MCF 10A (cell line): ENCODE measurements at places on chromosomes 5 and 9.
A peak's percentile ranks its signal among the peaks of the same experiment; 100 is the strongest.

DNA sequence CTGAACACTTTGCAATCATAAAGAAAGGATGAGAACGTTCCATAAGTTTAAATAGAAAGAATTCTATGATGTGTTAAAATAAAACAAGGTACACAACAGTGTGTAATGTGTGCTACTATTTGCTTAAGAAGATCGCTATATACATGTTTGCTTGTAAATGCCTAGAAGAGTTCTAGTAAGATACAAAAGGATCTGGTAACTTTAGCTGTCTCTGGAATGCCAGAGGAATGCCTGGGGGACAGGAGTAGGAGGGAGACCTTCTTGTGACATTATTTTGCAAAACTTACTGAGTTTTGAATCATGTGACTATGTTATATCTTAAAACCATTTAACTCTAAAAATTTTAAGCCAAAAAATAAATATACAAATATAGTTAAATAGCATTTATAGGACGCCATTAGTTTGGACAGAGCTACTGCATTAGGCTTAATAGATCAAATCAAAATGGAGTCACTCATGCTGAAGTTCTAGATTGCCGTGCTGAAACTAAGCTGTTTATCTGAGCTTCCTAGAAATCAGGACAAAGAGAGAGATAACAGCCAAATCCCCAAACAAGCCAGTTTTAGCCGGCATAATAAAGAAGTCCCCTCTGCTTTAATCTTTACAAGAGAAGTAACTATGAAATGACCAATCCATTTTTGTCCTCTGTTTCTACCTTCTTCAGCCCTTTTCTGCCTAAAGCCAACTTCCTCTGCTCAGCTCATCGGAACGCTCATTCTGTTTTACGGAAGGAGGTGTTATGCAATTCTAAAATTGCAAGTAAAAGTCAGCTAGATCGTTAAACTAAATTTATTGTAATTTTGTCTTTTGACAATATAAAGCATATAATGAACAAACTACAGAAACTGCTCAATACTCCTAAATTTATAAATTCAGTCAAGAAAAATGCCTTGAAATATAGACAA, 44.8 kb downstream of the LIX1 start:
- DNase-seq, result no peak

GRCh38 chr5:137320056-137321045, 178.8 kb downstream of the SPOCK1 start:
- DNase-seq, result peak; percentile 78

- DNase-seq, result no peak
Measured at GRCh38 chr9:7165331-7165975, 407.7 kb downstream of the KDM4C start.

DNA sequence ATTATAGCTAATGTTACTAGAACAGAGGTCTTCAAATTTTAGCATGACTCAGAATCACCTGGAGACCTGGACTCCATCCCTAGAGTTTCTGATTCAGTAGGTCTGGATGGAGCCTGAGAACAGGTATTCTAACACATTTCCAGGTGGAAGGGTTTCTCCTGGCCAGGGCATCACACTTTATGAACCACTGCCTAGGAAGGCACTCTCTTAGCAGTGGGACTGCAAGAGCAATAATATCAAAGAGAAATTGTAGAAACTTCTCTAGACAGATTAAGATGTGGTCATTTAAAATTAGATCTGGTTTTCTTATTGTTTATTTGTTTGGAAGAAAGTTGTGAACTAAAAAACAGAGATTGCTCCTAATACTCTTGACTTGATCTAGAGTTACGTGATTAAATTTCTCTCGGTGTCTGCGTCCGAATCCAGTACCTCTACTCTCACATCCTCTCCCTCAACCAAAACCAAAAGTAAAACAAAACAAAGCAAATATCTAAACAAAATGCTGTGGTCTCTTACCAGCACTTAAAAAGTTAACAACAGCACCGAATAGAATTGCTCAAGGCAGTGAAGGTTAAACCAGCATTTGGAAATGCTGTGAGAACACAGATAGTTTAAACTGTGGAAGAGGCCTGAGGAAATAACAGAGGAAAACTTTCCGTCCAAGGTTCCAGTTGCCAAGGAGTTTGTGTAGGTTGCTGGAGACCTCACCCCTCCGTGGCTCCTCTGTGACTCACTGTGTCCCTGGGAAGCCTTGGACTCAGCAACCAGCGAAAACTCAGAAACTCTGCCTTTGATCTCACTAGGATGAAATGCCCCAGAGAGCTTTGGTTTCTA, 193.4 kb downstream of the ARRDC3 start:
- DNase-seq, result peak; percentile 58

DNA sequence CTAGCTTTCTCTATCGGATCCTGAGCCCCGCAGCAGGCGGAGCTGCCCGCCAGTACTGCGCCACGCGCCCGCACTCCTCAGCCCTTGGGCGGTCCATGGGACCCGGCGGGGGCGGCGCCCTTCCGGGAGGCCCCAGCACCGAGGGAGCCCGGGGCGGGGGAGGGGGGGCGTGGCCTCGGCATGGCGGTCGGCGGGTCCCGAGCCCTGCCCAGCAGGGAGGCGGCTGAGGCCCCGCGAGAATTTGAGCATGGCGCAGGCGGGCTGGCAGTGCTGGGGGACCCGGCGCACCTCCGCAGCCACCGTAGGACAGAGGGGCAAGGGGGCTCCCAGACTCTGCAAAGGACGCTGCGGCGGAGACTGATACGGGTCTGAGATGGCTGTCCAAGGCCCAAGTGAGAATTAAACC, 6.8 kb downstream of the ZDHHC11B start:
- no peak for DNase-seq

DNA sequence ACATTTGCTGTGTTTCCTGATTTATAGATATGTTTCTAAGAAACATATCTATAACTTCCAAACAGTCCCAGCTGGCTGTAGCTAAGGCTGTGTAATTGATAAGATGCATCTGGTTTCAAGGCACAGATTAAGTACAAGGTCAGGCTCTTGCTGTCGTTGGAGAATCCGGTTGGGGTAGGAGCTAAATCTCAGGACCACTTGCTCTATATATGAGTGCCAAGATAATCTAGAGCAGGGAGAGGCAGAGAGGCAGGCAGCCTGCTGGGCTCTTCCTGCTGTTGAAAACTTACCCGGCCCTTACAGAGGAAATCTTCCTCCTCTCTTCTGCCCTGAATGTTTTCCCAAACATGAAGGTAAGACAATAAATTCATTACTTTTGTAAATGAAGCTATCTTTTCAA, at the start of gene C7:
Gene C7, plus strand, starts transcription at position 234 of the 400 bp plus-strand sequence. Its CDS starts 114 bp downstream, at position 348.
- DNase-seq, result no peak
